ENCODE measurements at places on chromosomes 12 and 14.

GRCh38 chr12:81288651-81289050 lies 210.8 kb downstream of the ACSS3 start:
- no peak for DNase-seq

DNA sequence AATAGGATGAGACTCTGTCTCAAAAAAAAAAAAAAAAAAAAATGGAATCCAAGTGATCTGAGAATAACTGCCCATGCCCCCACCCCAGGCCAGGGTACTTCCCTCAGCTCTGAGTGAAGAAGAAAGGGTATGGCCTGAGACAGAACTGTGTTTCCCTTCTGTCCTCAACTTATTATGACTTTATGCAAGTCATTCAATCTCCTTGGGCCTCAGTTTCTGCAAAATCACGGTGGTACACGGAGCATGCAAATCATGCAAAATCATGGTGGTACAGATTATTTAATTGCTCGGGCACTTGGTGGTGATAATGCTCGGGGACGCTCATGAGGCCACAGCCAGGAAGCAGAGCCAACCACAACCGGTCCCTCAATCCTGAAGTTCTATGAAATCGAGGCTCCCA lies 56.5 kb upstream of the TBX3 start:
- no peak for DNase-seq

DNA sequence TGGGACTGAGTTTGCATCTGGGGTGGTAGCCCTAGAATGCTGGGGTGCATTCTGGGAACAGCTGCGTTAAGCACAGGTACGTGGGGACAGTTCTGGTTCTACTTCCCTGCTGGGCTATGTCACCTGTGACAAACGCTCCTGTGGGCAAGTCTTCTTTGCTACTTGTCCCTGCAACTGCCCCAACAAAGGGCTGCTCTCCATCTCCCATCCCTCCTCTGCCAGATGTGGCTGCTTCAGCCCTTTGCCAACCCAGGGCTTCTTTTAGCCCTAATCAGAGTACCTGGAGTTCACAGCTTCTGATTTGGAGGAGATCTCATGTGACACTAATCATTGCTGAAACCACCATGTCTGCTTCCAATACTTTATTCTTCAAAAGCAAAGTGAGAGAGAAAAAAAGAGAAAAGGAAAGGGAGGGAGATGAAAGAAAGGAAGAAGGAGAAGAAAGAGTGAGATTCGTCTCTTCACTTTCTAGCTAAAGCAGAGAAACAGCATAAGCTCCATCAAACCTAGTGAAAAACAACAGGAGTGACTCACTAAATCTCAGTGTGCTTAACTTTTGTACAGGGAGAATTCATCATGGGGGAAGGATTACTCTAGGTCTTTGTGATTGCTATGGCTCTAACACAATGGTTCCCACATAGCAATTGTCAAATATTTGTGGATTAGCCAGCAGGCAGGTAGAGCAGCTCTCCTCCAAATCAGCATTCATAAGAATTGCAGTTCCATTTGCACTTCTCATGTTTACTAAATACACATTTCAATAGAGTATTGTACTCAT lies 174.8 kb downstream of the LRIG3 start:
- DNase-seq: no peak

- DNase-seq: no peak
These were observed 416.1 kb downstream of the ATP23 start for GRCh38 chr12:58357511-58357910.

GRCh38 chr12:3274664-3275063 lies 197.5 kb downstream of the TSPAN9 start:
- no peak for DNase-seq

GRCh38 chr12:129571901-129572494 lies 331.8 kb downstream of the TMEM132D start:
- no peak for DNase-seq

- DNase-seq: no peak
These were observed 21.1 kb downstream of the BDKRB2 start for GRCh38 chr14:96225745-96226151.

GRCh38 chr12:104281636-104282035 lies 21.9 kb upstream of the EID3 start:
- DNase-seq: no peak

- no peak for DNase-seq
These were observed 322.4 kb downstream of the PDZRN4 start for GRCh38 chr12:41510470-41510869.

GRCh38 chr14:22994762-22995275 lies 12.5 kb upstream of the AJUBA start:
- no peak for DNase-seq

DNA sequence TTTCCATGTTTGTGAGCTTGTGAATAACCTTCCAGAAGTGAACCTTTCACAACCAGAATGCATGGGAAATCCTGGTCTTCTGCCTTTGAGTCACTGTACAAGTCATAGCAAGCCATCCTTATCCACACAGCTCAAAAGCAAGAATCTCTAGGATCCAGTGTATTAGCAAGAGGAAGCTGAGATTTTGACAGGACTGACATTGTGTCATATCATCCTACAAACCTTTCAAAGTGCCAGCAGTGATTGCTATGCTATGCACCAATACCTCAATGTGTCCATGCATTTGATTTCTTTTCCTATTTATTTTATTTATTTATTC lies 13.5 kb upstream of the NRDE2 start:
- no peak for DNase-seq

- DNase-seq: no peak
These were observed 140.9 kb downstream of the ESRRB start for GRCh38 chr14:76516884-76517283.

DNA sequence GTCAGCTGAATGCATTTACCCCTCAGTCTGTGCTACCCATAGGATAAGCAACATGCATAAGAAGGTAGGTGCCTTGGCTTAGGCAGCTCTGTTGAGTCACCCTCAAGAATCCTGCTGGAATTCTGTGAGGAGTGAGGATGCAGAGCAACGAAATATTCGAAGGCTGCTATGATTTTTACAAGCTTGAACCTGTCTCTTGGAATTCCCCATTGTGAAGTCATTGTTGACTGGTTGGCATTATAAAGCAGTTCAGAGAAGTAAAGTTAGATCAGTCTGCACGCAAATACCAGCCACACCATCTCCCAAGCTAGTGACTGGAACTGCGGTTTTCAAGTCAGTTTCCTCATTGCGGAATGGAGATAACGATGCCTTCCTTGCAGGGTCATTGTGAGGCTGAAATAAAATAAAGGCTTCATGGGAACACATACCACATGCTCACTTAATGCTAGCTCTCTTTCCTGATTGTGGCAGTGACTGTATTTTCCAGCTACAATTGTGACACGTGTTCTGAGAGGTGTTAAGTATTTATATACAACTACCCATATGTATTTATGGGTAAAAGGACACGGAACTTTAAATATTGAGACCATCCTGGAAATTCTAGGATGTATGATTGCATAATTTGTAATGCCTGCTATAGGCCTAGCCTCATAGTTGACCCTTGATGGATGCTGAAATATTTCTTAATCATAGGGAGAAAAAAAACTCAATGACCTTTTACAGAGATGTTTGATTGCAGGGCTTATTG lies 96.7 kb downstream of the ETV6 start:
- peak; percentile 24 for DNase-seq

GRCh38 chr12:129605666-129606065 lies 298.2 kb downstream of the TMEM132D start:
- DNase-seq: no peak

DNA sequence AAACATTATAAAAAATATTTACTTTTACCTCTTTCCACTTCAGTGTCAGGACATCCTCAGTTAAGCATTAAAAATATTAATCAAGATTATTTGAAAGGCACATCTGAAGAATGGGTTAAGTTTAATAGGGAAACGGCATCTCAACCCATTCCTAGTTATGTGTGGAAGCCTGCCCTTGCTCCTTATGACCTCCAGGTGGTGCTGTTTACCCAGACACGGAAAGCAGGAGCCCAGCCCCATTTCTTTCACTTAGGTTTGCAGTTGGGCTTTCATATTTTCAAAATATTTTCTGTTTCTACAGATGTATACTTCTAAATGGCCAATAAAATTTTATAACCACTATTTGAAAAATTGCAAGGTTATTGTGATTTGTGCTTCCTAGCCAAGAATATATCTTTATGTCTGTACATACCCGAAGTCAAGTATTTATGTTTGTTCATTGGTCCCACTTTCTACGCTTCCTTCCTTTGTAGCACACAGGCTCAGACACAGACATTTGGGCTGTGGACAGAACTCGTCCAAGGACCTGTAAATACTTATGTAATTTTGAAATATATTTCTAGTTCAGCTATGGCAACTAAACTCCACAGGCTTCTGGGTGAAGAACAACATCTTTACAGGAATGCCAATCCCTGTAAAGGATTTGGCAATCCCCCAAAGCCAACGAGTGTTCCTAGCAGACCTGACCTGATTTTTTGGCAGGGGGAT lies 247.1 kb downstream of the AKAP6 start:
- peak; percentile 47 for DNase-seq

- no peak for DNase-seq
These were observed 90.9 kb upstream of the PLXNC1 start for GRCh38 chr12:94057262-94058151.

GRCh38 chr14:39843881-39844280 lies 411.6 kb upstream of the FBXO33 start:
- DNase-seq: no peak

DNA sequence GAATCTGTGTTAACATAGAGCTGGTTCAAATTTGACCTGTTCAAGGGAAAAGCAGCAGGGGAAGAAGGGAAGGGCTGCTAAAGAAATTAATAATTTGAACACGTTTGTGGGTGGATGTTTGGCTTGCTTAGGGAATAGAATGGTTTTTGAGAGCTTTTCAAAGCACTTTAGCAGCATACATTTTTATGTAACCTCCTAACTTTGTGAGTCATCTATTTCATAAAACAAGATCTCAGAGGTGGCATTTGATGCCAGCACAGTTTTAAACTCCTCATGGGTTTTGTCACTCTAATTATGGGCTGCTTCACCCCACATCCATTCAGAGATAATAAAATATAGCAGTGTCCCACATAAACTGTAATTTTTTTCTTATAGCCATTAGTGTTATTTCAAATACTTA lies 143.8 kb downstream of the ACSS3 start:
- no peak for DNase-seq

GRCh38 chr12:123877968-123878367 lies 94.7 kb downstream of the CCDC92 start:
- no peak for DNase-seq

- DNase-seq: no peak
These were observed 45.0 kb downstream of the GIT2 start for GRCh38 chr12:109951136-109951535.

DNA sequence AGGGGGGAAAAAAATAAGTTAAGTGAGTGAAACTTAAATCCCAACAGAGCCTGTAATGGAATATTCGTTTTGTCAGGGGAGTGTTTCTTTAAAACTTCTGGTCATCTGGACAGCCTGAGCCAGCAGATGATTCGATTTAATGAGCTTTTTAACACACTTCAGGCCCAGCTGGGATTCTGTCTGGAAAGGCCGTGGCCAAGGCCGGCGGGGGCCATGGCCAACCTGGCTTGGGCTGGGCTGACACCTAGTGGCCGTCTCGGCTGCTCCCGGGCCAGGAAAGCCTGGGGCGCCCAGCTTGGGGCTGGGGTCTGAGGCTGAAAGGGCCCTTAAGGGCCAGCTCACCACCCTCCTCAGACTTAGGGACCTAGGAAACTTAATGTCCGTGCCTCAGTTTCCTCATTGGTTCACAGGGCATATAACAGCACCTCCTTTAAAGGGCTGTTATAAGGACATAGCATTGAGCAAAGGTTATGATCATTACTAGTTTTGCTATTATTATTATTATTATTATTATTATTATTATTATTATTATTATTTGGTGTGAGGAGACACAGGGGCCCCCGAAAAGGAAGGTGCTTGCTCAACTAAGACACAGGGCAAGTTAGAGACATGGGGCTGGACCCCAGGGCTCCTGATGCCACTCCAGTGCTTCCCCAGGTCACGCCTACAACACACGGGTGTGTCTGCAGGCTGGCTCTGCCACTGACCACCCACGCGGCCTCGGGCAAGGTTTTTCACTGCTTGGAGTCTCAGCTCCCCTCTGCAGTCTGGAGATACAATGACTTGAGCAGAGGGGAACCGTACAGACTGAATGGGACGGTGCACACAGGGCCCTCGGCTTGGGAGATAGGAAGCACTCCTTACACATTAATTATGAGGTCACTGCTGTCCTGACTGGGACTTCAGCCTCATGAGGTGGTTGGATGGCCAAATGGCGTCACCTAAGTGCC lies 84.0 kb downstream of the SYNE3 start:
- DNase-seq: no peak

- no peak for DNase-seq
These were observed 20.0 kb downstream of the BEST3 start for GRCh38 chr12:69679119-69679518.

- no peak for DNase-seq
These were observed 26.8 kb downstream of the KLRK1 start for GRCh38 chr12:10362828-10363657.

DNA sequence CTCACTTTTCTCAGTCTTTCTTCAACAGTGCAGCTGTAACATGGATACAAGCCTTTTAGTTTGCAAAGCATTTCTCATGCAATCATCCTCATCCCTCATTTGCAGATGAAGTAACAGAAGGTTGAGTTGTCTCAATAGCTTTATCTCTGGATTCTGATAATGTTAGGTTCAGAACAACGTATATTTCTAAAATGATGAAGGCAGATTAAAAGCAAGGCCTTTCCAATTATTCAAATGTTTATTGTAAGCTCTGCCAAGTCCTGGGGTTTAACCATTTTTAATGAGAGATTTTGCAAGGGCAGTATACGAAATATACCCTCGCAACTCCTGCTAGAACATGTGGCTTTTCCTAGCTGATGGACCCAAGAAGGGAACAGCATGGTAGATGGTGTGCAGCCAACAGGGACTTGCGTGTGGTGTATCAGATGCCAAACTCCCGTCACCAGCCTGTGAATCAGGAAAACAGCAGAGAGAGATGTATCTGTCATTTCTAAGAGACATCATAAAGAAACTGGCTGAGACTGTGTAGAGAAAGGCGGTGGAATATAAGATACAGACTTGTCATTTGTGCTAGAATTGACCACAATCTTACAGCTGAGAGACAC lies 319.7 kb downstream of the MED13L start:
- no peak for DNase-seq

DNA sequence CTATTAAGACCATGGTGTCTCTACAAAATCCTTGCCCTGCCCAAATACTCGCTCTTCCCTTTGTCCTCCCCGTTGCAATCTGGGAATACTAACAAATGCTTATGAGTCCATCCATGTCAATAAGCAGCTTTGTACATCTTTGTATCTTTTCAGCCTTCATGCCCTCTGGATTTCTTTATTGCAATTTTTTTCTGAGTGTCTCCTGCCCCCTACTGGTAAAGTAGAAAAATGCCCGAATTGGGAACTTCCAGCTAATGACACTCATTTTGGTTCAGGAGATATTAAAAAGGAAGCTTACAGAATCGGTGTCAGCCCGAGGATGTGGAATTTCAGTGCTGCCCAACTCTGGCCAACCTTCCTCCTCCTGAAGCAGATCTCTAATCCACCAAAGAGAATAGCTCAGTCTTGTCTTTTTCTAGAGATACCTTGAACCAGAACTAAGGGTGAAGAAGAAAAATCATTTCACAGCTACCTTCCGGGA lies 46.0 kb downstream of the SH2B3 start:
- peak; percentile 35 for DNase-seq

GRCh38 chr12:103093499-103094106 lies 136.1 kb downstream of the ASCL1 start:
- no peak for DNase-seq

GRCh38 chr12:52246720-52247621 lies 13.9 kb downstream of the KRT7 start:
- DNase-seq: no peak
